ENCODE measurements at places on chromosomes 4 and X. TPM values are rescaled to one million over a fixed set of nuclear protein-coding genes. Genes with fewer than 3 reads are reported as not detected.

Gene ZNF157
- not detected for total RNA-seq

Gene PAGE2
- not detected for total RNA-seq

Gene TCEAL7
- not detected for total RNA-seq

Gene TEX11
- total RNA-seq: not detected

Gene VGLL1
- not detected for total RNA-seq

Gene GPR143
- 0.42 TPM for total RNA-seq

Gene KLKB1
- total RNA-seq: not detected

Gene ODAM
- total RNA-seq: not detected

Gene VCX3B
- not detected for total RNA-seq

Gene TEC
- total RNA-seq: 2.3 TPM

Gene MAGEA2B
- 0.16 TPM for total RNA-seq
